ENCODE measurements at places on chromosomes 4 and X. TPM values are rescaled to one million over a fixed set of nuclear protein-coding genes. Genes with fewer than 3 reads are reported as not detected.

DNA sequence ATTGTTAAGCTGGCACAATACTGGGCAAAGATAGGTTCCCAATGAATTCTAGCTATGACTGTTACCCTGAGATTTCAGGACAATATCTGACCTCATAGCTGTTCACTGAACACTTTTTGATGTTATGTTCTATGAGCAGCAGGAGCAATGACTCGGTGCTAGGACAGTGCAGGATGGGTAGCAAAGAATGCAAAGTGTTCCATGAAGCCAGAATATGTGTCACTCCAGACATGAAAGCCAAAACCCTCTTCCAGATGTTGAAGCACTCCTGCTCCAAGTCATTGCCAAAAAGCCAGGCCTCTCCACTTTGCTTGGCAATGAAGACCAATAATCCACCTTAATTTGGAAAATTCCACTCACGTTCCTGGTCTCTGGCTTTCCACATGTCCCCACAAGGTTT lies 300.9 kb upstream of the CPEB2 start:
- no peak for ATAC-seq

DNA sequence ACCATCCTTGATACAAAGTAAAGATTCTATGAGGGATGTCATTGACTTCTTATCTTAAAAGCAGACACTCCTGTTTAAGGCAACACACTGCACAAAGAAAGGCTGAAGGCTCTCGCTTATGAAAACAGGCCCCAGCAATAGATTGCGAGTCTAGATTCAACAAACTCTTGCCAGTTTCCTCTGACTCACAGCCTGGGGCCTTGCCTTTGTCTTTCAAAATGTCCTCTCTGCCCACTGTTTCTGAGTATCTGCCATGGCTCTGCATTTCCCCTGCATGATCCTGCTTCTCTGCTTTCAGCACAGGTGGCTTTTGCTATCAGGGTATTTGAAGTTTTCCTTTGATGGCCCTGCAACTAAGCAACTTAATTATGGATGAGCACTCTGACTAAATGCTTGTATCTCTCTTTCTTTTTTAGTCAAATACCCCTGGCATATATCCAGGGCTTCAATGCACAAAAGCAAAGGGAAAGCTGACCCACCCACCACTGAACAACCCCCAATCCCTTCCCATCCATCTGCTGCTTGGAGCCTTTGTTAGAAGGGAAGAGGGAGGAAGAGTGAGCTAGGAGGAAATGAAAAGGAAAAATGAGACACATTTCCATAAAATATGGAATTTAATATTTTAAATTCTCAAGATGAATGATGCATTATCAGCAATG lies 32.2 kb downstream of the NDP start:
- peak; percentile 80 for ATAC-seq

UBA6 gene
- total RNA-seq = 64.0 TPM

DNA sequence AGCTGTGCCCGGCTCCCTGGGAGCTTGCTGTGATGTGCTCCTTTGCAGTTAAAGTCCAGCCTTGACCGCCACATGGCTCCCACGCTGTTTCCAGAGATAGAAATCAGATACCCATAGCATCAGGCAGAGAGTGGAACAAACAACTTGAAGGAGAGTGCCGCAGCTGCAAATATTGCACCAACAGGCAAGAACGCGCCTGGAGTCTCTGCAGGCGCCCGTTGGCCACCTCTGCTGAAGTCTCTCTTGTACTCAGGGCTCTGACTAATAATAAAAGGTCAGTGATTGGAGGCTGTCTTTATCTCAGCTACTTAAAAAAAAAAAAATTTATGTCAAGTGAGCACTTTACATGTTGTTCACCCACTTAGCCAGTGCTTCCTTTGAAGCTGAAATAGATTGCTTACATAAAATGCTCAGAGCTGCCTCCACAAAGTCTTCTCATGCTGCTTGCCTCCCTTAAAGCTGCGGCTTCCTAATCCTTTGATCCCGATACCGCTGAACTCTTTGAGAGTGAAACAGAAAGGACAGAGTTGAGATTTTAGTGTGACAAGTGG lies 30.9 kb upstream of the TENM3 start:
- ATAC-seq = peak; percentile 74

GRCh38 chr4:24772061-24772705 lies 23.2 kb upstream of the SOD3 start:
- no peak for ATAC-seq

DNA sequence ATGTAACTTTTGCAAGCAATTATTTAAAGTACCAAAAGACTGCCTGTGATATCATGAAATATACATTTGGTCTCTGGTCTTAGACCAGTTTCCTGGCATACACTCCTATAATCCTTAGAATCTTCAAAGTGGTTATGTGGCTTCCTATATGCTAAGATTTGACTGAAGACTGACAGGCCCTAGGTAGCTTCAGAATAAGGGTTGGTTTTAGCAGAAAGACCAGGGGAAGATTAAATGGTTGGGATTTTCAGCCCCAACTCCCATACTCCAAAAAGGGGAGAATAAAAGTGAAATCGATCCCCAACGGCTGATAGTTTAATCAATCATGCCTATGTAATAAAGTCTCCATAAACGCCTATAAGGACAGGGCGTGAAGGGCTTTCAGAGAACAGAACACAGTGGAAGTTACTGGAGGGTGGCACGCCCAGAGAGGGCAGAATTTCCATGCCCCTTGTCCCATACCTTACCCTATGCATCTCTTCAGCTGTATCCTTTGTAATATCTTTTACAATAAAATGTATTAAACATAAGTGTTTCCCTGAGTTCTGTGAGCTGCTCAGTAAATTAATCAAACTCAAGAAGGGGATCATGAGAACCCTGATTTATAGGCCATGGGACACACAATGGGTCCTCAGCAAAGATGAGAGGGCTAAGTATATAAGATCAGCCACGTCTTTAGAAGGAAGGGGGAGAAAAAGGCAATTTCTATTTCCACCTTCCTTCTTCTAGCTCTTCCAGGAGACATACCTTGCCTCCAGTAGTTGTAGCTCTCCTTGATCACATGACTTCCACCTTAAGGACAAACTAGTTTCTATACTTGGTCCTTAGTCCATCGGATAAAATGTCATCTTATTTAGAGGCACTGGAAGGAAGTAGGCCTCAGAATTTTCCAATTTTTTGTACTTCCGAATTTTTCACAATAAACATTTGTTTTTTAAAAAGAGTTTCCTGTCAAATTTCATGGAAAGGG lies 26.8 kb downstream of the ANKRD17 start:
- no peak for ATAC-seq

ERAS gene
- total RNA-seq = 0.27 TPM

Measured in motor neuron (in vitro differentiated cells).